GM23338 (cell line): ENCODE measurements at places on chromosomes 2 and 18.

DNA sequence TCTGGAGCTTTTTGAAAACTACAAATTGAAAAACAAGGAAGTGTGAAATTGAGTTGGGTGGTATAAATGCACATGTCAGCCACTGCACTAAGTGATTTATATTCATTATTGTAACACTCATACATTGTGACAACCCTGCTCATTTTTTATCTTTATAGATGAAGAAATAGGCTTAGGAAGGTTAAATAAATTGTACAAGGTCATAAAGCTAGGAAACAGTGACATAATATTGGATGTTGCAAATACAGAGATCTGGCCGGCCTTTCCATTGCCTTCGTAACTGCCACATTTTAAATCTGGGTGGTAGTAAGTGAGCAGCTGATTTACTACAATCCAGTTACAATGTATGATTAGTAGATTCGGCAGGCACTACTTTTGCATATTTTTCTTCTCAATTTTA is 76.6 kb upstream of the LPIN2 start:
- DNase-seq, result no peak

- DNase-seq, result no peak
These were observed 91.9 kb upstream of the STK17B start for GRCh38 chr2:196263181-196263747.

DNA sequence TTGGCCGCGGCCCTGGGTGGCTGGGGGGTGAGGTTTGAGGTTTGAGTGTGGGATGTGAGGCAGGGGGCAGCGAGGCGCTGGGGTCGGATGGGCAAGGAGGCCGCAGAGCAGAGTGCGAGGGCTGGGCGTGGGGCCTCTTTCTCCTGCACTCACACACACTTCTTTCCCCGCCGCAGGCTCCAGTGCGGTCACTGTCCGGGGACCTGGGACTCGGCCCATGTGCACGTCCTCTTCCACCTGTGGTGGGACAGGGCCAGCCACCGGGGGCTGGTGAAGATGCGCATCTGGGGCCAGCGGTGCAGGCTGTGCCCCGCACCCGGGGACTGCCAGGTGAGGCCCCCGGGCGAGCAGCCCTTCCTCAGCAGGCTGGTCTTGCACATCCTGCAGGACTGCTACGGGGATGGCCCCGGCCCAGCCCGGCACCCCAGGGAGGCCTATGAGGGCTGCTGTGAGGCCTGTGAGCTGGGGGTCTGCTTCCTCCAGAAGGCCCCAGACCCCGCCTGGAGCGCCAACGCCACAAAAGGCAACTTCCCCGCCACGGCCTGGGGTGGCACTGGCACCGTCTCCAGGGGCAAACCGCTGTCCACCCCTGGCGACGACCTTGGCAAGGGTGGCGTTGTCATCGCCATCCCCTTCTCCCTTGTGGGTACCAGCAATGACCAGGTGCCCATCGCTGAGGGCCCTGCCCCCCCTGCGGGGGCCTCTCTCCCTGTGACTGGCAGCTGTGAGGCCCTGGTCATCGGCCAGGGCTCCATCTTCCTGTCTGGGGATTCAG is 2.2 kb downstream of the RTP5 start:
- no peak for DNase-seq

- peak; percentile 4 for DNase-seq
These were observed 265.2 kb upstream of the SPHKAP start for GRCh38 chr2:228446734-228447133.

DNA sequence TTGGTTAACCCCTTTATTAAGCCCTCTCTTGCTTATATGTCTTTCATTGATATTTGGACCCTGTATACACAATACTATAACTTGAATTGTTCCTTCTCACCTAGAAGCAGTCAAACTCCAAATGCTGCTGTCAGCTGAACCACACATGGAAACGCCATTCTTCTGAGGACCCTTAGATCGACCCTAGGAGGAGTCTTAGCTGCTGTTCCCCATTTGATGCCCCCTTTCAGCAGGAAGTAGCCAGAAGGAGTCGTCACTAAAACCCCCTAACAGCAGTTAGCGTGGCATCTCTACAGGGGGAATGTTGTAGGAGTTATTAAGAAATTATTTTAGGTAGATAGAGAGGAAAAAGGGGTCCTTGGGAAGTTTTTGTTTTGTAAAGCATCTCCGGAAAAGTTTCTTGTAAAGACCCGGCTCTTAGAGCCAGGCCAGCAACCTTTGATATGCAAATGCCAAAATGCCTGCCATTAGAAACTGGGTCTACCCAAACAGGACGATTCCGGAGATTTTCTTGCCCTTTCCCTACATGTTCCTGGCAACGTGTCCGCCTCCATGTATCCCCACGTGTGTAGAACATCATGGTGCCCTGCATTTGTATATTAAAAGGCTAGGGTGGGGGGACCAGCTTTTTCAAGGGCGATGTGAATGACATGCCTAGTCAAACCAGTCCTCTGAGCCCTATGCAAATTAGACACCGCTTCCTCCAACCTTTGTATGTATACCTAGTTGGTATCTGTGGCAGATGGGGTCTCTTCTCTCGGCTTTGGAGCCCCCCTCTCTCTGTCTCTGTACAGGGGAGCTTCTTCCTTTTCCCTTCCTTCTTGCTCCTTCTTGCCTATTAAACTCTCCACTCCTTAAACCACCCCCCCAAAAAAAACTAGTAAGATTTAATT is 638.4 kb upstream of the POU3F3 start:
- DNase-seq, result peak; percentile 58

- DNase-seq, result peak; percentile 30
These were observed 1076.3 kb downstream of the RPIA start for GRCh38 chr2:89767572-89768435.

- peak; percentile 37 for DNase-seq
These were observed 68.4 kb upstream of the CTDP1 start for GRCh38 chr18:79611040-79611681.

- no peak for DNase-seq
These were observed 414.6 kb downstream of the DLGAP1 start for GRCh38 chr18:4040391-4041092.

- DNase-seq, result no peak
These were observed 16.9 kb downstream of the PUM2 start for GRCh38 chr2:20333738-20334137.

GRCh38 chr2:44347526-44347925 is 13.8 kb downstream of the PREPL start:
- no peak for DNase-seq

DNA sequence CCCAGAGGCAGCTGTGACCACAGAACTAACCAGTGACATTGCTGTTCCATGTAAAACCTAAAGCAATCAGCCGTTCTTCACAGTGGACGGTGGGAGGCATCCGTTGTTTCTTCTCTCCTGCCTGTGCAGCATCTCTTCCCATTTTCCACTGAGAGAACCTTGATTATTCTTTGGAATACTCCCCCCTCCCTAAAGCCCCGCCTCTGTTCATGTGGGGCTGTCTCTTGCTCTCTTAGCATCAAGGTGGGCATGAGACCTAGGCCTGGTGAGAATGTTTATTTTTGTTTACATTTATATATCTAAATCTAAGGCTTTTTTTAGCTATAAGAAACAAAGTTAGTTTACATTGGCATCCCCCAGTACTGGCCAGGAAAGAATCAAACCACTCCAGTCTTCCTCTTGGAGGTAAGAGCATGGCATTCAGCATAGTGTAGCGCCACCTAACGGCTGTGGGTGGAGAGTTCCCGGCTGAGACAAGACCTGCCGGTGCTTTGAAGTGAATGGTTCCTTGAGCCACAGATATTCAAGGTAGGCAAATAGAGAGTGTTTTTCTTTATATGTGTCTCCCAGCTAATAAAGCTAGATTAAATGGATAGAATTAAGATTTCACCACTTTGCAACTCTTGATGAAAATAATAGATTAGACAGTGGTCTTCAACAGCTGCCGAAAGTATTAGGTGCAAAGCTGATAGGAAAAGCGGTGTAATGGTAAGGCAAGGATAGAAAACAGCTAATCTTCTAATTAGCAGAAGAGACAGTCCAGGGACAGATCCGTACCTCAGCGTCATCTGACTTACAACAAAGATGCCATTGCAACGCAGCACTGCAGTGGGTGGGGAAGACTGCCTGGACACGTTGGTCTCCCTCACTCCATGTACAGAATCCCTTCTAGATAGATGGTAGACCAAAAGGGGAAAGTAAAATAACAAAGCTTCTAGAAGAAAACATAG is 219.6 kb upstream of the RAB12 start:
- DNase-seq, result peak; percentile 93

GRCh38 chr18:58230438-58231179 is 186.6 kb downstream of the NEDD4L start:
- DNase-seq, result no peak

GRCh38 chr2:183292028-183292427 is 167.8 kb downstream of the NUP35 start:
- DNase-seq, result peak; percentile 53

GRCh38 chr2:68620772-68621171 is 22.6 kb upstream of the PROKR1 start:
- DNase-seq, result no peak

GRCh38 chr2:236176417-236176816 is 8.2 kb upstream of the GBX2 start:
- peak; percentile 81 for DNase-seq

- no peak for DNase-seq
These were observed 221.9 kb downstream of the DYSF start for GRCh38 chr2:71675296-71675695.

DNA sequence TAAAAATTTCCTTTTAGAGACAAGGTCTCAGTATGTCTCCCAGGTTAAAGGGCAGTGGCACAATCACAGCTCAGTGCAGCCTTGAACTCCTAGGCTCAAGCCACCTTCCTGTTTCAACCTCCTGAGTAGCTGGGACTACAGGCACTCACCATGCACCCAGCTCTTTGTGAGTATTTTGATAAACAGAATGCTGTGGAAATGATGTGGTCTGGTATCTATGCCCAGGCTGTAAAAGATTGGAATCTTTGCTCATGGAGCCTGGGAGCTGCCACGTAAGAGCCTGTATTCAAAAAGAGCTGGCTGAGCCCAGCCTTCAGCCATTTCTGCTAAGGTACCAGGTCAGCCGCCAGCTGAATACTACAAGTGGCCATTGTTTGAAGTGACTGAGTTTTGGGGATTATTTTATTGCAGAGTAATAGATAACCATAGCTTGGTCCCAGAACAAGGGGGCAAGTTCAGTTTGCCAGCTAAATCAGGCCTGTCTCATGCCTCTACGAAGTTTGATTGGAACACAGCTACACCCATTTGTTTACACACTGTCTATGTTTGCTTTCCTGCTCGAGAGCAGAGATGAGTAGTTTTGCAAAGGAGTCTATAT is 21.3 kb upstream of the ARL5A start:
- DNase-seq, result no peak

DNA sequence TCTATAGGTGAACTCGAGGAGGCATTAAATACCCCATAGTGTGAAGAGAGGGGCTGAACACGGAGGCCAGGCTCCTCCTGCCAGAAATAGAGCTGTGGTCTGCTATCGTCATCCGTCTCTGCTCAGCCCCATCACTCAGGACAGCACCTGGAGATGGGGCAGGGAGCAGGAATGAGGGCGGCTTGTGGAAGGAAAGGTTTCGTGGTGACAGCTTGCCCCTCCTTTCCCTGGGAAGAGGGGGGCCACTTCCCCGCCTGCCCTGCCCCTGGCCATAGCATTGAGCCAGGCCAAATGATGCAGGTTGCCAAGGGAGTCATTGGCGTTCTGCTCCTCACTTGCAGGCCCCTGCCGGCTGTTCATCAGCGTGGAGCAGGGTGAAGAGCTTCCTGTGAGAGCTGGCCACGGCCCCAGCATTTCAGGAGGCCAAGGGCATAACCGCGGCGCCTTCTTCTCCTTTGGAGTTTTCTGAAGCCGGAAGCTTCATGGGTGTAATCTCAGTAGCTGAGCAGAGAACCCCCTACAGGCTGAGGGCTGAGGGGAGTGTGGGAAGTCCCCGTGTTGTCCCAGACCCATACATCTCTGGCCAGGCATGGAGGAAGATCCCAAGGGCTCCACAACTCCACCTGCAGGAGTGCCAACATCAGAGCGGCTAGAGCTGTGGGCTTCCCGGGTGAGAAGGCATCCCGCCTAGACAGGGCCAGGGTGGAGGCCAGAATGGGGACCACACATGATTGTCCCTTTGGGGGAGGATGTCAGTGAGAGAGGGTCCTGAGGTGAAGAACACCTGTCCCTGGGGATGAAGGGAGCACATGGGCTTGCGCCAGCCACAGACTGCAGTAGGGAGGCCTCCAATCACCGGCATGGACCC is 112.5 kb upstream of the GLI2 start:
- DNase-seq, result no peak

GRCh38 chr18:57175532-57175931 is 28.6 kb downstream of the BOD1L2 start:
- DNase-seq, result no peak

DNA sequence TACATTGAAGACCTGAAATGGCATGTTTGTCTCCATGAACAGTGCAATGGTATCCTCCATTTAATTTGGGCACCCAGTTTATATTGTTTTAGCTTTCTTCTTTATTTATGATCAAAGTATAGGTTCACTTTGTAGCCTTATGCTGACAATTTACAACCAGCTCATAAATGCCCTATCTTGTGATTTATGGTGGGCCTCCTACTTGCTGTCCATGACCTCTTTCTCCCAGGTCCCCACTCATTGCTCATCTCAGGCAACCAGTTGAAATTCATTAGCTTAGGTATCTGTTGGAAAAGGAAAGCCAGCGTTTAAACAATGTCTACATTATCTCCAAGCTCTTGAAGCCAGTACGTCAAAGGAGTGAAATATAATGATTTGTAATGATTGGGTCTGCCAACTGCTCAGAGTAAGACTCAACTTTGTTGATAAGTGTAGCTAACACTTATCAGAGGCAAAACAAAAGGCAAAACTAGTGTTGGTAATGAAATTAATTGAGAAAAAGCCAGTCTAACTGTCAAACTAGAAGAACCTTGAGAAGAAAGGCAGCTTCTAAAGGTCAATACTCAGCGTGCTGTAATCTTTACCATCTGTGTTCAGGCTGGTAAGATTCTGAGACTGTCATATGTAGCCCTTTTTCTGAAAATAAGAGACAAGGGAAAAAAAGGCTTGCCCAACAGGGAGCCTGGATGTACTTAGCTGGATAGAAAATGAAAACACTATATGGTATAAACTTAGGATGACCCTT is 695.9 kb downstream of the EPHA4 start:
- no peak for DNase-seq

GRCh38 chr2:121319941-121320340 is 34.9 kb upstream of the TFCP2L1 start:
- no peak for DNase-seq

GRCh38 chr2:218166791-218167190 is at the start of gene CXCR1:
TSS of gene CXCR1 (minus strand) at chr2:218166962. CDS start at chr2:218165211, 1,751 bp downstream.
- no peak for DNase-seq

DNA sequence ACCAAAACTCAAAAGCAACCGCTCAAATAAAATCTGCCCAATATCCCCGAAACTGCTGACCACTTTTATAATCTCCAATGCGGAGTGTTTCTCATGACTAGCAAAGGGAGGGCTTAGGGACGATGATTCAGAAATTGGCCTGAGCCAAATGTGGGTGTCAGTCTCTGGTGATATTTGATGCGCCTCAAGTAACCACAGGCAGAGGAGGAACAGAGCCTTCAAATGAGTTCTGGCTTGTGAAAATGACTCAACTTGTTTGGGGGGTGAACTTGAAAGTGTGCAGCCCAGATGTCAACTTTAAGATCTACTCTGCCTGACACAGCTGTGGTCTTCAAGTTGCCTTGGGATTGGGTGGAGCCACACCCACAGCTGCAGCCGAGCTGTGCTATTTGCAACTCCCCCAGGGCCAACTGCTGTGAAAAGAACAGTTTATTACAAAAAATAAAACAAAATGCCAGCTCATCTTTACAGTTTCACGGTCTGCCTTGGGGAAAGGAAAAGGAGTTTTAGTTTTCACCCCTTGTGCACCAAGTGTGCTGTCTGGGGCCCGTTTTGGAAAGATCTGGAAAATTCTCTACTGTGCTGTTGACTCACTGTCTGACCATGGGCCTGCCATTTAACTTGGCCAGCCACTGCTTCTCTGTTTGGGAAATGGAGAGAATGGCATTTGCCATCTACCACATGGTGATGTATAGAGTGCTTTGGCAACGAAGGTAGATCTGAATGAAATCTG is 222.1 kb downstream of the MTX2 start:
- peak; percentile 27 for DNase-seq
